K562 (cell line): ENCODE measurements at places on chromosomes 1 and 21. TPM values are rescaled to one million over a fixed set of nuclear protein-coding genes. Genes with fewer than 3 reads are reported as not detected.

Gene FRRS1
- 31.1 and 31.6 TPM in 2 replicates for total RNA-seq

Gene TRIM17
- not detected in 2 replicates for total RNA-seq

Gene LCE6A
- total RNA-seq, result not detected in 2 replicates

Gene ETV3L
- total RNA-seq, result not detected in 2 replicates

Gene IL20
- not detected in 2 replicates for total RNA-seq

Gene CELA3B
- 3.1 and 3.8 TPM in 2 replicates for total RNA-seq

Gene SPAG17
- total RNA-seq, result 0.63 and 1.3 TPM in 2 replicates

Gene C1orf226
- 1.4 and 1.6 TPM in 2 replicates for total RNA-seq

Gene FCRL2
- not detected in 2 replicates for total RNA-seq

Gene TFF1
- total RNA-seq, result 0.31 and 0.98 TPM in 2 replicates

Gene PPOX
- total RNA-seq, result 48.5 TPM in 2 replicates

Gene SLC5A3
- 12.1 and 13.6 TPM in 2 replicates for total RNA-seq

Gene ADAMTSL4
- 163 and 212 TPM in 2 replicates for total RNA-seq

Gene ADGRB2
- total RNA-seq, result 0.22 and 0.34 TPM in 2 replicates

Gene NCF2
- 0.38 and 0.42 TPM in 2 replicates for total RNA-seq

Gene LHX8
- not detected in 2 replicates for total RNA-seq

Gene SH2D1B
- 5.4 and 6.3 TPM in 2 replicates for total RNA-seq

Gene RAB42
- total RNA-seq, result not detected in 2 replicates

Gene TEKT2
- 0.60 and 0.78 TPM in 2 replicates for total RNA-seq

Gene DIO1
- total RNA-seq, result not detected in 2 replicates

Gene BLACAT1
- total RNA-seq, result 0.83 and 1.0 TPM in 2 replicates

Gene C4BPA
- total RNA-seq, result 0.18 and 0.47 TPM in 2 replicates

Gene LEFTY1
- total RNA-seq, result 0.20 and 0.24 TPM in 2 replicates

Gene C1orf94
- not detected in 2 replicates for total RNA-seq

Gene KCND3
- not detected in 2 replicates for total RNA-seq

Gene HSD3B2
- total RNA-seq, result 0.96 and 1.1 TPM in 2 replicates

Gene CD48
- 0.42 and 0.65 TPM in 2 replicates for total RNA-seq

Gene RGS5
- 0.71 and 0.87 TPM in 2 replicates for total RNA-seq

Gene PSRC1
- 51.8 and 55.4 TPM in 2 replicates for total RNA-seq

Gene CELA2A
- 0.47 and 0.62 TPM in 2 replicates for total RNA-seq

Gene ESPN
- total RNA-seq, result 1.2 and 1.7 TPM in 2 replicates
